ENCODE measurements at places on chromosomes 4 and X. TPM values are rescaled to one million over a fixed set of nuclear protein-coding genes. Genes with fewer than 3 reads are reported as not detected.

SLC10A6 gene
- total RNA-seq: 0.71 TPM

GRCh38 chrX:40087425-40088298 lies 10.1 kb downstream of the BCOR start:
- H3K27me3 ChIP-seq: peaks cover 4% of the 10 kb centered on the region
- peak; percentile 45 for DNase-seq
- H3K4me1 ChIP-seq: peaks cover 64% of the 10 kb centered on the region

GRCh38 chr4:38453253-38453881 lies 210.6 kb upstream of the KLF3 start:
- no peak overlapping the region for H3K4me3 ChIP-seq
- H3K27ac ChIP-seq: no peak overlapping the region
- DNase-seq: no peak
- no peaks in the 10 kb centered on the region for H3K4me1 ChIP-seq

CFP gene
- 0.22 TPM for total RNA-seq

GPR50 gene
- total RNA-seq: not detected

MTCP1 gene
- 12.4 TPM for total RNA-seq

DNA sequence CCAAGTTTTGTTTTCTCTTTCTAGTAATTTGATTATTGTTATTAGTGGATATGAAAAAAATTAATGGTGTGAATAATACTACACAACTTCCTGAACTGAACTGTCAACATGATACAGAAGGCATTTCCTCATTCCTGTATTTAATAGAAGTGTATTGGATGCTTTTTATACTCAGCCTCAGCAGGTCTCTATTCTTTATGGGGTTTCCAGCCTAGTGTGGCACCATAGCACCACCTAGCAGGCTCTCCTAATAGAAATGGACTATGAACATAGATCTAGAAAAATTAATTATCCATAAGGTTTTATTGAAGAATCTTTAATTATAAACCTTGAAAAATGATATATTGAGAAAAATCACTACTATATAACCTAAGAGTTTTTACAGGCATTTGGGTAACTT lies 52.4 kb downstream of the GLRB start:
- H3K36me3 ChIP-seq: no peaks in the 10 kb centered on the region
- peak; percentile 43 for DNase-seq
- no peaks in the 10 kb centered on the region for H3K27me3 ChIP-seq

DNA sequence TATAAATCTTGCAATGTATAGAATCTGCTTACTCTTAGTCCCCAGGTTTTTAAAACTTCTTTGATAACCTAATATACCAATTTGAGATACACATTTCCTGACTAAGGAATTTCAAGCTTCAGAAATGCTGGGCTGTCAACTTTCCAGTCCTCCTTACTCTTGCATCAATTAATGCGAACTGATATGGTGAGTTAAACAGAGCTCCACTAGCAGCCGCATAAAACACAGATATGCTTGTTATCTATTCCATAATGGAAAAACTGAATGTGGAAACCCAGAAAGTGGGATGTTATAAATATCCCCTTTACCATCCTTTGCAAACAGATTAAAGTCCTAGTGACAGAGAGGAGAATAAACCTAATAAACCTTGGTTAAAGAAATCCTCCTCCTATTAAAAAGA lies 1913.7 kb downstream of the STIM2 start:
- H3K27me3 ChIP-seq: no peaks in the 10 kb centered on the region
- DNase-seq: no peak
- H3K36me3 ChIP-seq: no peaks in the 10 kb centered on the region
- no peak overlapping the region for H3K4me3 ChIP-seq
- peaks cover 35% of the 10 kb centered on the region for H3K4me1 ChIP-seq

ZNF711 gene
- total RNA-seq: 0.07 TPM

DNA sequence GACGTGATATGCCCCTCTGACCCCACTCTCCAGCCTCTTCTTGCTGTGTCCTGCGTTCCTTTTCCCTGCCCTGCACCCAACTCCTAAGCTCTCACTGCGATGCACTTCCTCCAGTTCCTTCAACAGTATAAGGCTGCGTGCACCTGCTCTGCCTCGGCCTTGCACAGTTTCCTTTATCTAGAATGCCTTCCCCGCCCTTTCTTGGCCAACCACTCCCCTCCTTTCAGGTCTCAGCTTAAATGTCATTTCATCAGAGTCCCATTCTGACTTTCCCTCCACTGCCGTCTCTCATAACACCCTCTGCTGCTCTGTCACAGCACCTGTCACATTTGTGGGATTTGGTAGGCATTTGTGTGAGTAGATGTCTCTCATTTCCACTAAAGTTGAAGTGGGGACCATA lies 58.4 kb upstream of the NEIL3 start:
- peaks cover 33% of the 10 kb centered on the region for H3K4me1 ChIP-seq
- H3K27me3 ChIP-seq: peaks cover 5% of the 10 kb centered on the region
- DNase-seq: no peak

GIMD1 gene
- not detected for total RNA-seq

- DNase-seq: no peak
- peaks cover 16% of the 10 kb centered on the region for H3K4me1 ChIP-seq
- H3K4me3 ChIP-seq: no peak overlapping the region
- H3K27me3 ChIP-seq: peaks cover 5% of the 10 kb centered on the region
- no peaks in the 10 kb centered on the region for H3K36me3 ChIP-seq
These were observed 26.3 kb upstream of the ARMCX2 start for GRCh38 chrX:101685923-101686322.

- no peak for DNase-seq
- no peak overlapping the region for H3K27ac ChIP-seq
- H3K4me1 ChIP-seq: peaks cover 17% of the 10 kb centered on the region
- H3K36me3 ChIP-seq: no peaks in the 10 kb centered on the region
- no peak overlapping the region for H3K4me3 ChIP-seq
- no peaks in the 10 kb centered on the region for H3K27me3 ChIP-seq
These were observed 151.7 kb upstream of the TBL1X start for GRCh38 chrX:9312922-9313867.

CAPN6 gene
- total RNA-seq: not detected

DNA sequence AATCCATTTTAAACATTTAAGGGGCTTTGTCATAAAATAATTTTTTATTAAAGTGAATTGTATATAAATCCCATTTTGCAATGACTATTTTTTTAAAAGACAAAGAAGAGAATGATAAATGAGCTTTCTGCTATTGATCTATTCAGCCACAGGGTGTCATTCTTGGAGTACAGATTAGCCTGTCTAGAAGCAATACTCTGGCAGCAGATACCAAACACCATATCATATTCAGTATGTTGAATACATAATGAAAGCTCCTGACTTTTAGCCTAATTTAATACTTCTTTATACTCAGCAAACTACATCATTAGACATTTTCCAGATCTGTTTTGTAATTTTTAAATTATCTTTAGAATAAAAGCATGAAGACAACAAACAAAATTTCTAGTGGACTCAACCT lies 496.3 kb downstream of the PDGFC start:
- peaks cover 54% of the 10 kb centered on the region for H3K4me1 ChIP-seq
- H3K27ac ChIP-seq: peak overlapping the region; percentile 91
- DNase-seq: peak; percentile 64
- H3K36me3 ChIP-seq: peaks cover 10% of the 10 kb centered on the region
- peak overlapping the region; percentile 67 for H3K4me3 ChIP-seq

GRCh38 chr4:79578606-79579005 lies 170.6 kb upstream of the GK2 start:
- no peaks in the 10 kb centered on the region for H3K36me3 ChIP-seq
- no peaks in the 10 kb centered on the region for H3K4me1 ChIP-seq
- H3K4me3 ChIP-seq: no peak overlapping the region

DNA sequence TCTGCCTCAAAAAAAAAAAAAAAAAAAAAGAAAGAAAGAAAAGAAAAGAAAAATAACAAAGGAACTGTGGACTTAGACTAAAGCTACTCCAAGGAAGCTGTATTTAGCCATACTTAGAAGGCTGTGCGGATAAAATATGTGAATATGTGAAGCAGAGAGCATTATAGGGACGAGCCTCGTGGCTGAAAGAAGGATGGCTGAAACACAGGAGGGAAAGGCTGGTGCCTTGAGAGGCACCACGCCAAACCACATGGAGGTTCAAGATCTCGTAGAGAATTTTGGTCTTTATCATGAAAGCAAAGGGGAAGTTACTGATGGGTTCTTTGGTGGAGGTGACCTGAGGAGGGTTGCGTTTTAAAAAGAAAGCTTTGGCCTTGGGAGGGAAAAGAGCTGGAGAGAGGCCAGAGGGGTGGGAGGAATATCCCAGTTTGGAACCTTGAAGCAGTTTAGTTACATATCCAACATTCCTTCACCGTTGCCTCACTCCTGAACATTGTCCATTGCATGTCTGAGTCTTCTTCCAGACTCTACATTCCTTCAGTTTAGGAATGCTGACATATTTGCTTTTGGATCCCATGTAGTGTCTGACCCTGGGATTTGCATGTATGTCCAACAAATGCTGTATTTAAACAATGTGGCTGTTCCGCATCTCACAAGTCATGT lies 82.5 kb downstream of the CPE start:
- H3K4me1 ChIP-seq: peaks cover 14% of the 10 kb centered on the region
- peak overlapping the region; percentile 76 for H3K4me3 ChIP-seq
- DNase-seq: peak; percentile 26
- no peaks in the 10 kb centered on the region for H3K36me3 ChIP-seq
- H3K27me3 ChIP-seq: no peaks in the 10 kb centered on the region

- H3K4me1 ChIP-seq: peaks cover 9% of the 10 kb centered on the region
- H3K27me3 ChIP-seq: no peaks in the 10 kb centered on the region
- H3K36me3 ChIP-seq: peaks cover 11% of the 10 kb centered on the region
- DNase-seq: no peak
- no peak overlapping the region for H3K27ac ChIP-seq
- no peak overlapping the region for H3K4me3 ChIP-seq
These were observed 25.1 kb downstream of the POLA1 start for GRCh38 chrX:24718771-24719170.

- no peak for DNase-seq
- H3K4me3 ChIP-seq: no peak overlapping the region
- H3K36me3 ChIP-seq: no peaks in the 10 kb centered on the region
- H3K4me1 ChIP-seq: no peaks in the 10 kb centered on the region
- H3K27ac ChIP-seq: no peak overlapping the region
These were observed 7.0 kb downstream of the RAI2 start for GRCh38 chrX:17854069-17854468.

TCP11X2 gene
- total RNA-seq: not detected

- H3K27ac ChIP-seq: no peak overlapping the region
- DNase-seq: no peak
- H3K36me3 ChIP-seq: peaks cover 4% of the 10 kb centered on the region
These were observed 17.1 kb downstream of the OGT start for GRCh38 chrX:71549986-71550385.

- H3K4me3 ChIP-seq: no peak overlapping the region
- H3K4me1 ChIP-seq: 0 out of 2 replicates have a peak, but pooled peaks cover 7% of the 10 kb centered on the region
- H3K36me3 ChIP-seq: no peaks in the 10 kb centered on the region
- H3K27ac ChIP-seq: no peak overlapping the region
- H3K27me3 ChIP-seq: peaks cover 20% of the 10 kb centered on the region
These were observed 85.7 kb downstream of the EFNB1 start for GRCh38 chrX:68914479-68914946.

GRCh38 chrX:27583976-27584375 lies 6.2 kb upstream of the DCAF8L2 start:
- DNase-seq: no peak
- no peaks in the 10 kb centered on the region for H3K4me1 ChIP-seq
- H3K4me3 ChIP-seq: no peak overlapping the region
- no peaks in the 10 kb centered on the region for H3K36me3 ChIP-seq

DNA sequence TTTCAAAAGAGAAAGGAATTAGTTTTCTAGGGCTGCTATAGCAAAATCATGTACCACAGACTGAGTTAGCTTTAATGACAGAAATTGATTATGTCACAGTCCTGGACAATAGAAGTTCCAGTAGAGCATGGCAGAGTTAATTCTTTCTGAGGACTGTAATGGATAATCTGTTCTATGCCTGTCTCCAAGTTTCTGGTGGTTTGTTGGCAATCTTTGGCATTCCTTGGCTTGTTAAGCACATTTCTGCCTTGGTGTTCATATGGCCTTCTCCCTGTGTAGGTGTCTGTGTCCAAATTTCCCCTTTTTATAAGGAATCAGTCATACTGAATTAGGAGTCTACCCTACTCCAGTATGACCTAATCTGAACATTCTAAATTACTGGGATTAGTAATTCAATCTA lies 336.1 kb upstream of the PABPC4L start:
- H3K27ac ChIP-seq: peak overlapping the region; percentile 9
- H3K27me3 ChIP-seq: no peaks in the 10 kb centered on the region
- H3K4me3 ChIP-seq: no peak overlapping the region
- no peaks in the 10 kb centered on the region for H3K4me1 ChIP-seq
- H3K36me3 ChIP-seq: no peaks in the 10 kb centered on the region

GRCh38 chr4:173121076-173121561 lies 47.5 kb upstream of the GALNT7 start:
- H3K27me3 ChIP-seq: no peaks in the 10 kb centered on the region
- no peaks in the 10 kb centered on the region for H3K36me3 ChIP-seq
- DNase-seq: no peak
- H3K27ac ChIP-seq: no peak overlapping the region
- no peak overlapping the region for H3K4me3 ChIP-seq

DNA sequence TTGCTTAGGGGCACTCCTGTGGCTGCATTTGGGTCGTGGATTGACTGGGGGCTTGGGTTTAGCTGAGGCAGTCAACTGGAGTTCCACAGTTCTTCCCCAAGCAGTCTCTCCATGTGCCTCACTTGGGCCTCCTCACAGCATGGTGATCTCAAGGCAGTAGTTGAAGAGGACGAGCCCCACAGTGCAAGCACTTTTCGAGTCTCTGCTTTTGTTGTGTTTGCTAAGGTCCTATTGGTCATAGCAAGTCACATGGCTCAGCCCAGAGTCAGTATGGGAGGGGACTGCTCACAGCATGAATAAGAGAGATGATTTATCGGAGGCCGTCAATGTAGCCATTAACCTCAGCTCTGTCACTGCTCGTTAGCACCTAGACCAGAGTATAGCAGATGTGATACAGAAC lies 29.7 kb downstream of the BMX start:
- H3K27ac ChIP-seq: no peak overlapping the region
- DNase-seq: no peak
- no peak overlapping the region for H3K4me3 ChIP-seq

GRCh38 chr4:140156529-140157171 lies 2.7 kb upstream of the MAML3 start:
- no peak overlapping the region for H3K27ac ChIP-seq
- no peak overlapping the region for H3K4me3 ChIP-seq
- H3K27me3 ChIP-seq: no peaks in the 10 kb centered on the region
- H3K4me1 ChIP-seq: peaks cover 8% of the 10 kb centered on the region

GRCh38 chrX:127466211-127466610 lies 586.0 kb downstream of the ACTRT1 start:
- H3K27ac ChIP-seq: no peak overlapping the region
- H3K4me1 ChIP-seq: no peaks in the 10 kb centered on the region
- H3K4me3 ChIP-seq: no peak overlapping the region
- no peaks in the 10 kb centered on the region for H3K27me3 ChIP-seq

GRCh38 chr4:21476757-21477156 lies 471.8 kb downstream of the KCNIP4 start:
- no peaks in the 10 kb centered on the region for H3K27me3 ChIP-seq
- H3K4me3 ChIP-seq: no peak overlapping the region
- H3K27ac ChIP-seq: no peak overlapping the region

NKX3-2 gene
- total RNA-seq: not detected

ACTRT1 gene
- not detected for total RNA-seq

- H3K4me3 ChIP-seq: no peak overlapping the region
- no peak overlapping the region for H3K27ac ChIP-seq
- H3K27me3 ChIP-seq: no peaks in the 10 kb centered on the region
- H3K36me3 ChIP-seq: no peaks in the 10 kb centered on the region
- no peak for DNase-seq
- H3K4me1 ChIP-seq: peaks cover 43% of the 10 kb centered on the region
These were observed 377.0 kb downstream of the PDGFC start for GRCh38 chr4:156594624-156595023.

GRCh38 chrX:39891781-39892180 lies 206.0 kb downstream of the BCOR start:
- no peaks in the 10 kb centered on the region for H3K36me3 ChIP-seq
- no peak for DNase-seq
- peaks cover 19% of the 10 kb centered on the region for H3K4me1 ChIP-seq
